CD4-positive, alpha-beta T cell (primary cell): ENCODE measurements at places on chromosomes 11 and 22.

- no peak for DNase-seq
These were observed 303.6 kb downstream of the OPCML start for GRCh38 chr11:133228471-133229329.

- no peak for DNase-seq
These were observed 115.5 kb upstream of the DDI1 start for GRCh38 chr11:103920933-103921332.

- peak; percentile 61 for DNase-seq
These were observed 393 bp downstream of the ST13 start for GRCh38 chr22:40855979-40856512.

- DNase-seq, result no peak
These were observed 73.2 kb downstream of the GGTLC2 start for GRCh38 chr22:22717664-22718063.

DNA sequence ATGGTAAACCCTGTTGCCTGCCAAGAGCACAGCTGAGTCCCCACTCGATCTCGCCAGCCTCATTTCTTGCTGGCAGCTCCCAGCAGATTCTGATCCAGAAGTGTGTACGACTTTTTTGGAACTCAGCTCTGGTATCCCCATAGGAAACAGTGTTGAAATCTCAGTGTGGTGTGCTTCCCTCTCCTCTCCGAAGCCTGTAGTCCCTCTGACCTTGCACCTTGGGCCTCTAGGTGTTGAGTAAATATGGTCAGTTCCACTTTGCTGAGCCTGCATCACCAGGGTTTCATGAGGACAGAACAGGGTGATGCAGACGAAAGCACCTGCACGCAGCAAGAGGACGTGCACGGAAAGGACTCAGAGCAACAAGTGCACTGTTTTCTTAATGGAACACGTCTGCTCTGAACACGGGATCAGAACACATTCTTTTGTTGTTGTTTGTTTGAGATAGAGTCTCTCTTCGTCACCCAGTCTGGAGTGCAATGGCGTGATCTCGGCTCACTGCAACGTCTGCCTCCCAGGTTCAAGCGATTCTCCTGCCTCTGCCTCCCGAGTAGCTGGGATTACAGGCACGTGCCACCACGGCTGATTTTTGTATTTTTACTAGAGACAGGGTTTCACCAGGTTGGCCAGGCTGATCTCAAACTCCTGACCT, 3.8 kb upstream of the CPT1A start:
- DNase-seq, result no peak

DNA sequence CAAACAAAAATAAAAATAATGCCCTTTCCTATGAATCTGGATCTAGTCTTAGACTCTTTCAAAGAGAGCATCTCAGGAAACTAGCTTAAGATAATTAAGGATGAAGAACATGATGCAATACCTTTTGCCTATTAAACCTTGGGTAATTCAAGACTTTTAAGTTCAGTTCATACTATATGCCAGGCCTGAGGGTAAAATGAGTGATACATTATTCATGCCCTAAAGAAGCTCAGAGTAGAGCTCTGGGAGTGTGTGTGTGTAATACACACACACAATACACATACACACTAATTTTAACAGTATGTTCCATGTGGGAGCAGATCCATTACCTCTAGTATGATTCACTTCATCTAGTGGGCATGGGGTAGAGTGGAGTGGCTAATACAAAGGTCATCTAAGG, 651.4 kb upstream of the CHORDC1 start:
- no peak for DNase-seq

GRCh38 chr11:117573326-117573725, 223.7 kb downstream of the DSCAML1 start:
- DNase-seq, result no peak

- DNase-seq, result no peak
These were observed 18.3 kb upstream of the TCF20 start for GRCh38 chr22:42288791-42289190.

GRCh38 chr11:88249706-88250105, 74.5 kb upstream of the RAB38 start:
- DNase-seq, result no peak

DNA sequence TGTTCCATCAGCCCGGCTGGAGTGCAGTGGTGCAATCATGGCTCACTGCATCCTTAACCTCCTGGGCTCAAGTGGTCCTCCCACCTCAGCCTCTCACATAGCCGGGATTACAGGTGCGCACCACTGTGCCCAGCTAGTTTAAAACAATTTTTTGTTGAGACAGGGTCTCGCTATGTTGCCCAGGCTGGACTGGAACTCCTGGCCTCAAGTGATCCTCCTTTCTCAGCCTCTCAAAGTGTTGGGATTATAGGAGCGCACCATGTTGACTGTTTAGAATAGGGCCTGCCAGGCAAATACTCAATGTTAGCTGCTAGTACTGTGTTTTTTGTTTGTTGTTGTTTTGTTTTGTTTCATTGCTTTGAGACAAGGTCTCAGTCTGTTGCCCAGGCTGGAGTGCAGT, 66.4 kb downstream of the ARHGAP8 start:
- no peak for DNase-seq

- DNase-seq, result no peak
These were observed at the start of gene GRAMD4 for GRCh38 chr22:46619830-46620501. Gene GRAMD4 (plus strand): TSS chr22:46620386. CDS start chr22:46626800, 6,414 bp downstream.

DNA sequence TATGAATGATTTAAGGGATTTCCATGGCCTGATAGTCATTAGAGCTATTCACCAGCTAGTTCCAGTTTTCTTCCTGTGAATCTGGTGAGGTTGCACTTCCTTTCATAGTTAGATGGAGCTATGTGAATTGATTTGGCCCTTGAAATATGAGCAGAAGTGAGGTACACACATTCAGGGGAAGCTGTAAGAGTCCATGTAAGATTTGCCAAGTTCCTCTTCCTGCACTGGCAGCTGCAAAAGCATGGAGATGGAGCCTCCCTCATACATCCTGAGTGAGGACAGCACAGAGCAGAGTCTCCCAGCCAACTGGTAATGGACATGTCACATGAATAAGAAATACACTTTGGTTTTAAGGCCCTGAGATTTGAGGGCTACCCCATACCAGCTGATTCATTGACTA, 111.7 kb downstream of the CD44 start:
- no peak for DNase-seq

DNA sequence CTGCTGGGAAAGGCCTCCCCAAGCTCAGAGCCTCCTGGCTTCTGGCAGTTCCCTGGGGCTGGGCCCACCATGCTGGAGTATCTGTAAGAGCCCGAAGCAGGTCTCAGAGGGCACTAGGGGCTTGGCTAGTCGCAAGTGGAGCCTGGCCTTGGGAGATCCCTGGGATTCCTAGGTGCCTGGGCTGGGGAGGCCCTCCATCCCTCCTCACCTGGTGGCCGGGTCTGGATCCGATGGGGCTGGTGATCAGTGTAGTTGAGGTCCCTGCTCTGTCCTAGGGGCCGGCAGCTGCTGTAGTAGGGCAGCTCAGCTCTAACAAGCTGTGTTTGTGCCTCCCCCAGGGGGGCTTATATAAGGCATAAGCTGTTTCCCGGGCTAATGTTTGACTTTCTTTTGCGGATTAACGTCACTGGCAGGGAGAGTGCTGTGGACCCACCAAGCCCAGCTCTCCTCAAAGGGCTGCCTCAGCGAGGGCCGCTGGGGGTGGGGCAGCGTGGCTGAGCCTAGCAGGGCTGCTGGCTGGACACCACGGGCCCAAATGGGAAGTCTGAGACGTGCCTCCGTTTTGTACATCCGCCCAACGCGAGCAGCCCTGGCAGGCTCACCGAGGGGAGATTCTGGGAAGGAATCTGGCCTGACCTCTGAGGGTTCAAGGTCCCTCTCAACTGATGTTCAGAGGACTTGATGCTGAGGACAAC, at the start of gene SLC22A8:
Gene SLC22A8 (minus strand): TSS at position 321 of the 695 bp plus-strand sequence. CDS start 883 bp downstream, outside the sequence.
- DNase-seq, result no peak

GRCh38 chr11:72700146-72700545, 25.9 kb upstream of the PDE2A start:
- no peak for DNase-seq

DNA sequence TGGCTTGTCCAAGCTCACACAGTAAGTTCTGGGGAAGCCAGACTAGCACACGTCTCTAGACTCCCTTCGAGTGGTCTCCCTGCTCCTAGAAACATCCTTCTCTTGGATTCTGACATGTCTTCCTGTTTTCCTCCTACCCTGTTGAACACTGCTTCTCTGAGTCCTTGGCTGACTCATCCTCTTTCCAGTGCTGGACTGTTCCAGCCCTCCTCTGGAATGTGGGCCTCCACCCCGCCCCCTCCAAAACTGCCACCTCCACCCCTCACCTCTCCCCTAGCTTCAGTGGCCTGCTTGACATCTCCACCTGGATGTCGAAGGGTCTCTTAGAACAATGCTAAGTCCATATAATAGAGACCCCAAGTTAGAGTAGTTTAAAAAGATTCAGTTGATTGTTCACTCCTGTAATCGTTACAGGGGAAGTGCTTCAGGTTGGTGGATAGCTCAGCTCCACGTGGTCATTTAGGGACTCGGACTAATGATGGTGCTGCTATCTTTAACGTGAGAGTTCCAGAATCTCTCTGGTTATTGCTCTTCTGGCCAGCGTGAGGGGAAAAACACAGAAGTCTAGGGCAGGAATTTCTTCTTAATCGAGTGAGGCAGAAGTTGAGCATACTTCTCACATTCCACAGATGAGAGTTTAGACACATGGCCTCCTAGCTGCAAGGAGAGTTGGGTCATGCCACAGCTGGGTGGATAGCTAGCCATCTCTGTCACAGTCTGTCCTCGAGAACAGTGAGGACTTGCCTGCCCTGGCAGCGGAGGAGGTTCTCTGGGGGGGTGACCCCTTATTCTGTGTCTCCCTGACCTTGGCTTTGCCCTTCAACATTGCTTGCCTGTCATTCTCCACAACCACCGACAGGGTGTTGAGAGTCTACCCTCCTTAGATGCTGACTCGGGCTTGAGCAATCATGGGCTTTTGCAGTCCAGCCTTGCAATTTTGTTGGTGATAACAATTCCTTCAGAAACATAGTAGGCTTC, 4.7 kb upstream of the C11orf96 start:
- no peak for DNase-seq

GRCh38 chr11:113664069-113664980, 41.8 kb downstream of the TMPRSS5 start:
- no peak for DNase-seq

- no peak for DNase-seq
These were observed 147.7 kb downstream of the CACNA1I start for GRCh38 chr22:39718206-39718605.

GRCh38 chr22:19943082-19944026, 1.7 kb upstream of the TXNRD2 start:
- no peak for DNase-seq

- DNase-seq, result no peak
These were observed 16.0 kb upstream of the FTH1 start for GRCh38 chr11:61983419-61983818.

DNA sequence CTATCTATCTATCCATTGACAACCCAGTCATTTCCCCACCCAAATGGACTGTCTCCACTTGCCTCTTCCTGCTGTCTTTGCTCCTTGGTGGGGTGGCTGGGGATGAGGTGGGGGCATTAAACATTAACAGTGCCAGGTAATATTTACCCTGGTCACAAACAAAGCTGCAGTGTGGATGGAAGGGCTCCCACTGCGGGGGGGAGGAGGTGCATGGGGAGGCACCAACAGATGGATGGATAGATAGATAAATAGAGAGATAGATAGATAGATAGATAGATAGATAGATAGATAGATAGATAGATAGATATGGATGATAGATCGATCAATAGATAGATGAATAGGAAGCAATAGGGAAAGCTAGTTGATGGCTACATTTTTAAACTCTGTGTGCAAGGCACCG, 2.3 kb upstream of the FXYD2 start:
- DNase-seq, result no peak

- DNase-seq, result no peak
These were observed 1441.8 kb downstream of the TBC1D22A start for GRCh38 chr22:48204296-48204695.

GRCh38 chr11:48261600-48261999, 2.1 kb upstream of the OR4X1 start:
- no peak for DNase-seq

DNA sequence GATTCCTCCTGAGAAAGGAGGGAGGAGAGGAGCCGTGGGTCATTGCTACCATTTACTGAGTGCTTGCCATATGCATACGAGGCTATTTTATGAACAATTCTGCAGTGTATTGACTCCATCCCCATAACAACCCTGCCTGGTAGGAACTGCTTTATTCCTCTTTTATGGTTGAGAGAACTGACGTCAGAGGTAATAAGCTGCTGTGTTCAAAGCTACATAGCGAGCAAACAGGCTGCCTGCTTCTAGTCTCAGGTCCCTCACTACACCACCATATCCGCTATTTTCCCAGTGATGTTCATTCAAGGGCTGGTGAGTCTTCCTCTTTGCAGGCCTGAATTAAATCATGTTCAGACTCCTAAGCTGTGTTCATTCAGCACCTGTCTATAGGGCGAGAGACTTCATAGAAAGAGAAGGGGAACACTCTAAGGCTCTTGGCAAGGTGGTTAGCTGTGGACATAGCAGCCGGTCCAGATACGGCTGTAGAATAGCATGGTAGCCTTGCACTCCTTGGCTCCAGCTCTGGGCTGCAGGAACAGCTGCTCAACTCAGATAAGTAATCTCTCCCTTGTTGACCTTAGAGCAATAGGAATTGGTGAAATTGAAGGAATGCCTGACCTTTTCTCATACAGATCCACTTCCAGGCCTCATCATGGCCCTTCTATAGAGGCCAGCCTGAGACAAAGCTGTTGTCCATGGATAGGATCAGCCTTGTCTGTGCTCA, 82.6 kb downstream of the MICAL2 start:
- peak; percentile 72 for DNase-seq

- no peak for DNase-seq
These were observed 47.8 kb upstream of the SERPIND1 start for GRCh38 chr22:20725987-20726558.

- no peak for DNase-seq
These were observed 42.8 kb downstream of the MED15 start for GRCh38 chr22:20550057-20550817.

- no peak for DNase-seq
These were observed 2.5 kb downstream of the TXN2 start for GRCh38 chr22:36478966-36479365.

GRCh38 chr22:46131151-46131587, 19.2 kb upstream of the PPARA start:
- DNase-seq, result no peak

DNA sequence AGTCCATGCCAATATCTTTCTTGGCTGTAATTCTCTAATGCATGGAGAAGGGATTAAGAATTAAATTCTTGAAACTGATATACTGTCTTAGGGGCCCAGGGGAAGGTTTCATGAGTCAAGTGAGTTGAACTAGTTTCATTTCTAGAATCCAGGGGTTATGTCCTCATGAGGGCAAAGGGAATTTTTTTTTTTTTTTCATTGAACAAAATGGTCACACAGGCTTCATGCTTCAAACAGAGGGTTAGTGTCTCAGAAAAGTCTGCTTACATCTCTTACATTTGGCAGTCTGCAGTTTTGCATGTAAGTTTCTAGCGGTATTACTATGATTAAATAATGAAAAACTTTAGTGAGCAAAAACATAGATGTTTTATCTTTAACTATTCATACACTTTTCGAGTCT, 32.9 kb downstream of the PPME1 start:
- no peak for DNase-seq
